Gastroesophageal sphincter (tissue), 4 donors: ENCODE measurements at places on chromosomes 2 and 18. TPM values are rescaled to one million over a fixed set of nuclear protein-coding genes. Genes with fewer than 3 reads are reported as not detected.

- no peak for ATAC-seq
These were observed 65.4 kb downstream of the POLE4 start for GRCh38 chr2:75023666-75024455.

- peak; percentile 57 for ATAC-seq
These were observed at the start of gene MYO3B for GRCh38 chr2:170177950-170178781. MYO3B (plus strand) TSS chr2:170178147; CDS start chr2:170178288, 141 bp downstream.

Gene CD207
- total RNA-seq: not detected

Gene BOK
- total RNA-seq: 69.4 TPM

Gene EFHD1
- total RNA-seq: 23.3 TPM

DNA sequence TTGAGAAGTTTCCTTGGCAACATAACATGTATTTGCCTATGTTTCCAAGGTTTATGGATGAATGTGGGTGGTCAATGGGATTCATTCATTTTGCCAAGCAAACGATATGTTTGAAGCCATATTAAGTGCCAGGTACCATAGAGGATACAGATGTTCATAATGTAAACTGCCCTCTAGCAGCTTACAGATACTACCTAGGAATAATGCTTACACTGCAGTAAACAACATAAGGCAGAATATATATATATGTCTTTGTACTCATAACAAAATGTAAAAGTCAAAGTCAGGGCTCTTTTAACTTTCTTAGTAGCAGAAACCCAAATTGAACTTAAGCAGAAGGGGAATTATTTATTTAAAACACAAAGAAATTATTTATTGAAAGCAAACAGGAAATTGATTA lies 171.6 kb upstream of the TNP1 start:
- no peak for ATAC-seq

DNA sequence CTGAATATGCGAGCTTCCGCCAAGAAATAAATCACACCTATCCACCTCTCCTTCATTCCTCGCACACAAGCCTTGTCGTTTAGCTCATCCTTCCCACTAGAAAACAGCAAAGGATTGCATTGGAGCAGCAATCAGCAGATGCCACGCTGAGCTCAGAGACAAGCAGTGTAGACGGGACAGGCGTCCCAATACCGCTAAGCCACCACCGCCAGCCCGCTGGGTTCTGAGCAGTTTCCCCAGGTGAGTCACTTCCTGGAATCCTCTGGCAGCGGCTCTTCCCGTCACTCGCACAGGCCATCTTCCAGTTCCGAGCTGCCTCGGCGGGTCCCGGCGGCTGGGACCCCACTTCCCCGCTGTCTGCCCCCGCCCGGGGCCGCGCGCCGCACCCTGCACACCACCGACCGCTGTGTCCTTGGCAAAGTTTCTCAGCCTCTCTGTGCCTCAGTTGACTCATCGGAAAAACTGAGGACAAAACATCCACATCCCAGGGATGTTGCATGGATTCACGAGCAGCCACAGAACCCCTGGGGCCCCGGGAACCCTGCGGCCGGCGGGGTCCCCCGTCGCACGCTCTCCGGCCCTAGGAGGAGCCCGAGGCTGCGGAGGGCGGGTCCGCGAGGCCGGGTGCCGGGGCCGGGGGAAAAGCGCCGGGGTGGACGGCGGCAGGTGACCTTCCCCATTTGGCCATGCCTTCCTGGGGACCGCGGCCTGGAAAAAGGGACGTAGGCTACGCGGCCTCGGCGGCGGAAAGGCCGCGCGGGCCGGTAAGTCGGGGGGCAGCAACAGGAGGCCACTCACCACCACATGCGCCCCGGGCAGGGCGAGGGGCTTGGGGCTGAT lies 573 bp downstream of the KDSR start:
- ATAC-seq: peak; percentile 24

DNA sequence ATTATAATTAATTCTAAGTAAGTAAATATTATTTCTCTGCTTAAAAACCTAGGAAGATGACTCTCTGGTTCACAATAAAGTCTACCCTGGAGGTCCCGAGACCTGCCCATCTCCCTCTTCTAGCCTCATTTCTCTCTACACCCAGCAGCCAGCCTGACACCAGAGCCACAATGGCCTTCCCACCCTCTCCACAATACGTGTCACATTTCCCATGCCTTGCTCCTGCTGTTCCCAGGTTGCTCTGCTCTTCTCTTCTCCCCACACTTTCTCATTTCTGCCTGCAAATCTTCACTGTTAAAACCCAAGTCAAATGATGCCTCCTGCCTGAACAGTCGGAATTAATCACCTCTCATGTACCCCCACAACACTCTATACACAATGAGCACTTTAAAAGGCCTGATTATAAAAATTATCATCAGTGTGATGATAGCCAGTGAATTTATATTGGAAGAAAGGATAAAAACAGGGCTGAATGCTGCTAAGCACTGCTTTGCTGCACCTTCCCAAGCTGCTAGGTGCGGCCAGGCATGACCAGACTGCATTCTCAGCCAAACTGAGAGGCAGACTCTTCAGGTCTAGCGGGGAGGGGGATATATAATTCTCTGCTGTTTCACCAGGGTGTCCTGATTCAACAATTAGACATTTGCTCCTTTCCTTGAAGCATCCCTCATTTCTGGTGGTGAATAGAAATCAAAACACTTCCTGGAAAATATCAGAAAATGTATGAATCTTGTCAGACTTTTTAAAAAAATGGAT lies 160.6 kb downstream of the DTNA start:
- no peak for ATAC-seq

Gene IL1R1
- 64.3 TPM for total RNA-seq

Gene BBS5
- total RNA-seq: 8.3 TPM

DNA sequence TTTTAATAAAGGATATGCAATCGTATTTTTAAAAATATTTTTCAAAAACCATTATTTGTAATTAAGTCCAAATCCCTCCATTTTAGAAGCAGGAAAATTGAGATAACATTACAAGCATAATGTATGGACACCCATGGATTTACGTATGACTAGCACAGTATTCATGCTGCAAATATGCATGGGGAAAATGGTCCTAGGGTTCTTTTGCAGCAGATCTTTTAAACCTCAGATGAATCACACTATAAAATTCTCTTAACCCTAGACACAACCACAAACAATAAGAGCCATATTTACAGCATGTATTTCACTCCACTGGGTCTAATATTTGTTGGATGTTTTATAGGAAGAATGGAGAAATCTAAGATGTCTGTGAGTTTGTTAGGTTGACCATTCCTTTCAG lies 453.4 kb downstream of the TGIF1 start:
- ATAC-seq: no peak

DNA sequence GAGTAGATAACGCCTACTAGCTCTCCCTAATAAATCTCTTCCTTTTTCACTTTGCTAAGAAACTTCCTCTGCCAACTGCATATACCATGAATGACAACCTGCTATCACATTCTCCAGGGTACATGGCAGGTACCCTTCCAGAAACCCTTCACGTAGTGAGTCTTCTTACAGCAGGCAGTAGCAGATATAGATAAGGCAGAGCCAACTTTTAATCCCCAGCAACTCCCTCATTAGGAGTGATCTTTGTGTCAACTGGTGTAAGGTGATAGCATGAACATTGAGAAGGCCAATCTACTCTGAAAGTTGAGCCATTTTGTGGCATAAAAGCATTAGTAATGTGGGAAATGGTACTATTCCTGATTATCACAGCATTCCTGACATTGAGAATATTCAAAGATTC lies 5.7 kb upstream of the STK17B start:
- no peak for ATAC-seq

GRCh38 chr2:28055325-28055970 lies 164.9 kb downstream of the BABAM2 start:
- no peak for ATAC-seq

- no peak for ATAC-seq
These were observed 55.9 kb upstream of the ALK start for GRCh38 chr2:29977284-29977683.

DNA sequence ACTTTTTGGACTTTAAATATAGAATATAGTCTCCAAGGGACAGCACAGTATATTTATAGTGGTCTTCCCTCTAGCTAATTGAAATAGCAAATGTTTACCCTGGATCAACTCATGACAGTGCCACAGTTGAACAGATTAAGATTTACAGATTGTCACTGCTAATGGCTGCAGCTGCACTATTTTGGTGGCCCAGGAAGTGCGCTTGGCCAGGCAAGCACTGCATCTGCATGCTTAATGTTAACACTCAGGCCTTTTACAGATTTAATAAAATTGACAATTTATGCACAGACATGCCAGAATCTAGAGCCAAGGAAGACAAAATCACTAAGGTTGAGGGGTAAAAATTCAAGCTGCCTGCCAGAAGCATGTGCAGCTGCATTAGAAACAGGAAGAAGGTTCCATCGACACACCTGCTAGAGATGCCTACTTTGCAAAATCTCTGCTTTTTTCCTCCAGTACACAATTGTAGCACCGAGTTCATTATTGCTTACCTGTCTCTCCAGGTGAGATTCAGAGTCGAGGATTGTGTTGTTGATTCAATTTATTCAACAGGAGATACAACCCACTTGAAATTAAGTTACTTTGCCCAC lies 1042.3 kb upstream of the NRXN1 start:
- no peak for ATAC-seq

GRCh38 chr2:143640826-143641225 lies 511.6 kb downstream of the ARHGAP15 start:
- ATAC-seq: no peak

Gene REEP1
- 65.7 TPM for total RNA-seq

- ATAC-seq: no peak
These were observed 521.7 kb upstream of the SPHKAP start for GRCh38 chr2:228703152-228703551.

GRCh38 chr2:128654408-128654807 lies 335.7 kb upstream of the HS6ST1 start:
- no peak for ATAC-seq
